ENCODE measurements at places on chromosomes 6 and 20.

DNA sequence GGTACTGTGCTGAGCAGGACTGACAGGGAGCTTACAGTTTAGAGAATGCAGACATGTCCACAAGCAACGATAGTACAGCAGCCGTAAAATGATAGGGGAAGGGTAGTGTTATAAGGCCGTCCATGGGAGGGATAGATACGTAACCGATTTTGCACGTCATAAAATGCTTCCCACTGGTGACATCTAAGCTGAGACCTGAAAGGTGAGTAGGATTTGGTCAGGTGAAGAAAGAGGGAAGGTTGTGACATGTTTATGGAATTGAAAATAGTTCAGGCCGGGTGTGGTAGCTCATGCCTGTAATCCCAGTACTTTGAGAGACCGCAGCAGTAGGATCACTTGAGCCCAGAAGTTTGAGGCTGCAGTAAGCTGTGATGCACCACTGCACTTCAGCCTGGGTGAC is 25.6 kb downstream of the SNX9 start:
- no peak for DNase-seq

DNA sequence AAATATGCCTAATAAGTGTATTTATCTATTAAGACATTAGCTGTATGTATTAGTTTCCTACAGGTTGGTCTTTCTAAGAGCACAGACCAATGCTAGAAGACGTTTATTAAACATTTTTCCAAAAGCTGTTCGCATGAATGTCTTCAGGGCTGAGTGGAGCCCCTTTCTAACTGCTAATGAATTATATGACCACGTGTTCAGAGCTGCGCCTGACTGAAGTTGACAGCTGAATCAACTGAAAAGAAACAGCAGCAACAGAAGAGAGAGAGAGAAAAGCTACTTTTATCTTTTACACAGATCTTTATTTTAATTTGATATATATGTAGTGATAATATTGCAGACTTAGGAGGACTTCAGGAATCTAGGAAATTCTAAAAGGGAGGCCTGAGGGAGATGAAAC is 75.2 kb upstream of the ARID1B start:
- DNase-seq, result no peak

- no peak for DNase-seq
These were observed 648.0 kb upstream of the GJE1 start for GRCh38 chr6:141484711-141485110.

DNA sequence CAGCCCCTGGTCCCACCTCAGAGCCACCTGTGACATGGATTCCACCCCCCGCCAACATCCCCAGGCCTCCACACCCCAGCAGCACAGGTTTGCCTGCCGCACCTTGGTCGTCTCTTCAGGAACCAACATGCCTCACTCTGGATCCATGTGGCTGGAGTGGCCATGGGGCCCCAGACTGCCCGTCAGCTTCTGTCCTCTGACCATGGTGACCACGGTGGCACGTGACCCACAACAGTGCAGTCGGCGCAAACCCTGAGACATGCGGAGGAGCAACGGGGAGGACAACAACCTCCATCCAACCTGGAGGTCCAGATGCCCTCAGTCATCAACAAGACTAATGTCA is 85.6 kb downstream of the ANKRD60 start:
- no peak for DNase-seq

GRCh38 chr20:38764567-38765318 is 16.5 kb downstream of the ACTR5 start:
- DNase-seq, result no peak

- peak; percentile 5 for DNase-seq
These were observed 182.6 kb downstream of the ERMARD start for GRCh38 chr6:169933839-169934698.

- DNase-seq, result no peak
These were observed 29.0 kb upstream of the L3MBTL3 start for GRCh38 chr6:129989396-129989795.

- DNase-seq, result no peak
These were observed 449.0 kb downstream of the CDH26 start for GRCh38 chr20:60407011-60407771.

All from cerebellar nuclear complex (tissue), 1 donor.